ENCODE measurements at places on chromosomes 12 and 14.

DNA sequence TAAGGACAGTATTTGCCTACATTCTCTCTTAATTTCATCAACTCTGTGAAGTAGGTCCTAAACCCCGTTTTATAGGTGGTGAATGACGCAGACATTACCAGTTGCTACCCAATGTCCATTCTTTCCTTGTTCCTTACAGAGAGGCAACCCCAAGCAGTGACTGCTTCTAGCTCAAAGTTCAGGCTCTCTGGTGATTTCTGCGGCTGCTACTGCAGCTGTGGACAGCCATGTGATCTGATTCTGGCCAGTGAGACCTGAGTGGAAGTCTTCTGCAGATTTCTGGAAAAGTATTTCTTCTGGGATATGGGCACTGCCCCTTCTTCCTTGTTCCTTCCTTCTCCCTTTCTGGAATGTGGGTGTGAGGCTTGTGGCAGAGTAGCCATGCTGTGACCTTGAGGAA is 82.9 kb downstream of the ARF6 start:
- no peak for DNase-seq

- peak; percentile 9 for DNase-seq
Measured at GRCh38 chr12:1272142-1272541, 281.1 kb downstream of the ERC1 start.

- no peak for DNase-seq
Measured at GRCh38 chr12:131693149-131693548, 17.7 kb upstream of the SFSWAP start.

DNA sequence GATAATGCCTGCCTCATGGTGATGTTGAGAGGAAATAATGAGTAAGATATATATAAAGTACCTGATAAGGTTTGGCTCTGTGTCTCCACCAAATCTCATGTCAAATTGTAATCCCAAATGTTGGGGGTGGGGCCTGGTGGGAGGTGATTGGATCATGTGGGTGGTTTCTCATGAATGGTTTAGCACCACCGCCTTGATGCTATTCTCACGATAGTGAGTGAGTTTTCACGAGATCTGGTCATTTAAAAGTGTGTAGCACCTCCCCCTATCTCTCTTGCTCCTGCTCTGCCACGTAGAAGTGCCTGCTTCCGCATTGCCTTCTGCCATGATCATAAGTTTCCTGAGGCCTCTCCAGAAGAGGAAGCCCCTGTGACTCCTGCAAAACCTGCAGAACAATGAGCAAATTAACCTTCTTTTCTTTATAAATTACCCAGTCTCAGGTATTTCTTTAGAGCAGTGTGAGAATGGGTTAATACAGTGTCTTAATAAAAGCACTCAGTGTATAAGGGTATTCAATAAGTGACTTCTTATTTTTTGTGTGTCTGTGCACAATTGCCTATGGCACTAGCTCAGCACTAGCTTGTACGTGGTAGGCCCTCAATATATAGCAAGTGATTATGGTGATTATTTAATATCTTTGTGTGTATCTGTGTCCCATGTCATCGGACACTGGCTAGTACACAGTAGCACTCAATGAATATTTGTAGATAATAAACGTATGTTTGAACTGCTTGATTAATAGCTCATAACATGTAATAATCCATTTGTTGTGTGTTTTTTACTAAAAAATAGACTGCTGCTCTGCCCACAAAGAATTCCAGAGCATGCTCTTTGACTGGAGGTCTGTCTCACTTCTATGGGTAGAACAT is 138.1 kb upstream of the LMNTD1 start:
- no peak for DNase-seq

GRCh38 chr12:71546322-71546861 is 106.8 kb downstream of the LGR5 start:
- no peak for DNase-seq

GRCh38 chr14:59870277-59871165 is at the start of gene RTN1:
TSS of gene RTN1 (minus strand) at chr14:59870776. CDS start at chr14:59870630, 146 bp downstream.
- DNase-seq: peak; percentile 35

GRCh38 chr12:128771681-128772080 is 52.1 kb downstream of the SLC15A4 start:
- DNase-seq: no peak

GRCh38 chr12:1305063-1305434 is 289.3 kb downstream of the FBXL14 start:
- DNase-seq: no peak

DNA sequence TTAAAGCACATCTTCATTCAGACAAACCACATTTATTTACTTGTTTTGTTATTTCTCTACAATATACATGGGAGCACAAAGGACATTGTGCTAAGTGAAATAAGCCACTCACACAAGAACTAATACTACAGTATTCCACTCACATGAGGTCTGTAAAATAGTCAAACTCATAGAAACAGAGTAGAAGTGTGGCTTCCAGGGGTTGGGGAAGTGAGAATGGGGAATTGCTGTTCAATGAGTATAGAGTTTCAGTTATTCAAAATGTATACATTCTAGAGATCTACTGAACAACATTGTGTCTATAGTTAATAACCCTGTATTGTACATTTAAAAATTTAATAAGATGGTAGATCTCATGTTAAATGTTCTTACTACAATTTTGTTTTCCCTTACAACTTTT is 88.8 kb downstream of the ATXN7L3B start:
- DNase-seq: no peak

DNA sequence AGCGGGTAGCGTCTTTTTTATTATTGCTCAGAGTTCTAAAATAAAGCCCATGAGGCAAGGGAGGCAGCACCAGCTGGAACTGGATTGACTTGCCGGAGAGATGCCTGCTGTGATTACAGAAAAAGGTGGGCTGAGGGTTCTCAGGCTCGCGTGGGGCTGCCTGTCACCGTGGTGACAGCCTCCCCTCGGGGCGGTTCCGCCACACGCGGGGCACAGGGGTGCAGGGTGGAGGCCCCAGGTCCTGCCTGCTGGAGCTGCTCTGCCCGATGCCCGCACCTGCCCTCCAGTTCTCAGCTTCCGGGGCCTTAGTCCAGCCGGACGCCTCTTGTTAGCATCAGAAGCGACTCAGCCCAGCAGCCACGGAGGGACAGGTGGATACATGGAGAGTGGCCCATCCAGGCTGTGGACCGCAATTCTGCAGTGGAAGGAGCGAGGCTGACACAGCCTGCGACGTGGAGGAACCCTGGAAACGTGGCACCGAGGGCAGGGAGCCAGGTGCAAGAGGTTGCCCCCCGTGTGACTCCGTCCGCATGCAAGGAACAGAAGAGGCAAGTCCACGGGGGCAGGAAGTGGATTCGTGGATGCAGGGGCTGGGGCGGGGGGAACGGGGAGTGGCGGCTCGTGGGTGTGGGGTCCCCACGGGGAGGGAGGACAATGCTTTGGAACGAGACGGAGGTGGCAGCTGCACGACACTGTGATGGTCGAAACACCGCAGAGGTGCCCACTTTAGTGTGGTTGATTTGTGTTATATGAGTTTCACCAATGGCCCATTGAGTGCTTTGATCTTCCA is 79.5 kb downstream of the GALNT9 start:
- DNase-seq: no peak

DNA sequence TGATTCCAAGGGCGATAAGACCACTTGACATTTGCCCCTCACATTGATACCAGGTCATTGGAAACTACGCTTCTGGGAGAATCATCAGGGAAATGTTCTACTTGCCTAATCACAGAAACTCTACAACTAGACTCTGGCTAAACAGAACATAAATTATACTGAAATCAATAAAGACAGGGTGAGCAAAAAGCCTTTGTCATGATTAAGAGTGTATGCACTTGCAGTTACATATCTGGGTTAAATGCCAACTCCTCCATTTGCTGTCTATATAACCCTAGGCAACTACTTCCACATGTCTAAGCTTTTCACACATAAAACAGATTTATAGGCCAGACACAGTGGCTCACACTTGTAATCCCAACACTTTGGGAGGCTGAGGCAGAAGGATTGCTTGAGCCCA is 125.7 kb downstream of the PHLDA1 start:
- DNase-seq: no peak

DNA sequence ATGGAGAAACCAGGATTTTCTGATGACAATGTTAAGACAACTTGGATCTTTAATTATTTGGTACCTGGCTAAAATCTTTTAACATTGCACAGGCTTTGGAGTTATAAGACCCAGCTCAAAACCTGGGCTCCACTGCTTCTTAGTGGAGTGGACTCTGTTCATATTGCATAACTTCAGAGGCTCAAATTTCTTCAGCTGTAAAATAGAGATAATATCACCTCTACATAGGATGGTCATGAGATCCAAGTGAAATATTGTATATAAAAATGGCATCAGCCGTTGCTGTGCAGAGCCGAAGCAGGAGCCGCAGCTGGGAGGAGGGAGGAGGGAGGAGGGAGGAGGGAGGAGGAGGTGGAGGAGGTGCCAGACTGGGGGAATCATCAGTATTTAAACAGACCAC is 10.5 kb downstream of the NPC2 start:
- DNase-seq: no peak

DNA sequence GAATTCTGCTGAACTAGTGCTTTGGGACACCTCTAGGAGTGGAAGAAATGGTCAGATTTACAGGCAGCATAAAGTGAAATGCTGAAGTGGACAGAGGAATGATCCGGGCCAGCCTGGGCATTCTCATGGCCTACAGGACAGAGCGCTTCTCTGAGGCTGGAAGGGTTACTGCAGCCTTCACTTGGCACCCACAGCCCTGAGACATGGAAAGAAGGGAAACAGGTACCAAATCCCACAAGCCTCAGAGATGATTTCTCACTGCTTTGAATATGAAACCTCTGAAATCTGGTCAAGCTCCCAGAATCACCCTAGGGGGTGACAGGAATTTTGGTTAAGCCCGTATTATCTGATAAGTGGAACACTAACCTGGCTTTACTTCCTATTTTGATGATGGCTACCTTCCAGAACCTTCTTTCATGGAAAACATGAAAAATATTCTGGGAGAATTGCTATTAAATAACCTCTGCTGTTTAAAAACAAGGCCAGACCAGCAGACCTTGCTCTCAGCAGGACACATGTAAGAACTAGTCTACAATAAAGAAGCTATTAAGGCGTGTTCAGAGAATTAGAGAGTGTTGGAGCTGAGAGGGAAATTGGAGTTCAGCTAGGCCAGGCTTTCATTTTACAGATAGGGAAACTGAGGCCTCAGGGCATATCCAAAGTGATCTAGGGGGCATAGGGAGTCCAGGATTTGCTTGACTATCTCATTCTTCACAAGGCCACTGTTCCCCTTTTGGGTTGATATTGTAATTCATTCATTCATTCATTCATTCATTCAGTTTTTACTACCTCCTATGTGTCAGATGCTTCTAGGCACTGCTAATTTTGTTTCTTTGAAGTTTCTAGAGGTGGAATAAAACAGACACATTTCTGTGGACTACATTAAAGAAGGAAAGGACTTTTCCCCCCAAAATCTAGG is 281.5 kb downstream of the ZFP36L1 start:
- DNase-seq: no peak

DNA sequence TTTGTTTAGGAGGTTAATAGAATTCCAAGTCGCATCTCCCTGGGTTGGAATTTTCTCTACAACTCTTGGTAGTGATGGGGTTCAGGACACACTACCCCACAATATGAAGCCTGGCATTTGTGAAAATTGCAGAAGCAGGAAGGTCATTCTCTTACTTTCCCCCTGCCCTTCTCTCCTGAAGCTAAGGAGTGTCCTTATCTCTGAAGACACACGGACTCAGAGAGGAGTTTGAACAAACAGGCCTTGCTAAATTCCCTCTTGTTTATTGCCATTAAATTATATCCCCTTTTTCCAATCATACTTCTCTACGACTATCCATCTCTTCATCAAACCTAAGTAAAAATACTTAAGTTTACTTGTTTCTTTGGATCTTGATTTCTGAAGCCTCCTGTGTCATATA is 443.0 kb downstream of the RAD51B start:
- no peak for DNase-seq

- no peak for DNase-seq
Measured at GRCh38 chr12:6178981-6179761, 21.0 kb upstream of the CD9 start.

DNA sequence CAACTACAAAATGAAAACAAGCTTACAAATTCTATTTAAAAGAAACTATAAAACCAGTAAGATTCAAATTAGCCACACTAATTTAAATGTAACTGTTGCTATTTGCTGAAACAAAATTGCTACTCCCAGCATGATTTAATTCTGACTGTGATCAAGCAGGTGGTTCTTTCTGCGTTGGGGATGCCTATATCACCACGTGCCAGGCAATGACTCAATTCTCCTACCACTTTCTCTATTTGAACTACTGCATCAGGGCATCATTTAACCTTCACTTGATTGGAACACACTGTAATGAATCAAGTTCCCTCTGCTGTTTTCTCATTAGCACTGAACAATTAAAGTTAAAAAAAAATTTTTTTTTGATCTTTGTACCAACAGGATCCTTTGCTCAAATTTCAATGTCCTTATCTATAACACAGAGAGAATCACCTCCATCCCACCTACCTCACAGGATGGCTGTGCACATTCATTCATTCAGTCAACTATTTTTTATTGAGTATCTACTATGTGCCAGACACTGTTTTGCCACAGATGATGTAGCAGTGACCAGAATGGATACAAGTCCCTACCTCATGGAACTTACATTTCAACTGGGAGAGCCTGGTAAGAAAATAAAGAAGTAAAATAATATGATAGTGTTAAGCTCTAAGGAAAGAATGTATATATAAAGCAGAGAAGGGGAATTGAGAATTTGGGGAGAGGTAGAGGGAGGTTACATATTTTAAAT is 8.0 kb upstream of the ACTN1 start:
- DNase-seq: peak; percentile 41

GRCh38 chr12:5630726-5631125 is 198.8 kb downstream of the NTF3 start:
- DNase-seq: no peak

DNA sequence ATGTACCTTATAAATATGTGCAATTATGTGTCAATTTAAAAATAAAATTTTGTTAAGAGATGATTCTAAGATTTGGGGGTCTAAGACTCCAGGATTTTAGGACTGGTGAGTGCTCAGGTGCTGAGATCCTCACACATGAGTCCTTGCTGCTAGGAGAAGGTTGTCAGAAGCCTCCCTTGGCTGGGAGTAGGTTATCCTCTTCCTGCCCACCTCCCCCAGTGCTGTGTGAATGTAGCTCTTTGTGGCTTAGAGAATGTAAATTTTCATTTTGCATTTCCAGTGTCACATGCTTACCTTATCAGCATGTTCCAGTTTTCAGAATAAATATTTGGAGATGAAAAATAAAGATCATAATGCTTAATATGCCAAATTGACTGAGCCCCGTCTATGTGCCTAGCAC is 114.2 kb upstream of the MDM1 start:
- no peak for DNase-seq

DNA sequence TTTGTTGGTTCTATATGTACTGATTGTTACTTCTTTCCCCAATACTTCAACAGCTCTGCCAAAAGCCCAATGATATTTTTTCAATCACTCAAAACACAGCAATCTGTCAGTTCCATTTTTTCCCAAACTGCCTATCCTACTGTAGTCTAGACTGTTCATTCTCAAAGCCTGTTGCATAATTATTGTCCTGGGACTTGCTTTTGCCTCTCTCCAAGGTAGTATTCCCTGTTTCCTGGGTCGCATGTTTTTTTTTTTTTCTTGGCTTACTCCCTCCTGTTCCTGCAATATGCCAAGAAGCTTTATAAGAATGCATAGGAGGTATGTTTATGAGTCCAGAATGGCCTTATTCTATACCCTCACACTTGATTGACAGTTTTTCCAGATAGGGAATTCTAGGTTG is 19.9 kb upstream of the CCNT1 start:
- no peak for DNase-seq

All from activated CD4-positive, alpha-beta T cell treated with anti-CD3 and anti-CD28 coated beads, Interleukin-2, Interleukin-6, amounts not matched to agents 100 ng/mL and 50 ng/mL, durations not matched to agents 16 hours and 8 hours (primary cell).